PC-3 (cell line): ENCODE measurements at places on chromosomes 7 and 10. TPM values are rescaled to one million over a fixed set of nuclear protein-coding genes. Genes with fewer than 3 reads are reported as not detected.

DNA sequence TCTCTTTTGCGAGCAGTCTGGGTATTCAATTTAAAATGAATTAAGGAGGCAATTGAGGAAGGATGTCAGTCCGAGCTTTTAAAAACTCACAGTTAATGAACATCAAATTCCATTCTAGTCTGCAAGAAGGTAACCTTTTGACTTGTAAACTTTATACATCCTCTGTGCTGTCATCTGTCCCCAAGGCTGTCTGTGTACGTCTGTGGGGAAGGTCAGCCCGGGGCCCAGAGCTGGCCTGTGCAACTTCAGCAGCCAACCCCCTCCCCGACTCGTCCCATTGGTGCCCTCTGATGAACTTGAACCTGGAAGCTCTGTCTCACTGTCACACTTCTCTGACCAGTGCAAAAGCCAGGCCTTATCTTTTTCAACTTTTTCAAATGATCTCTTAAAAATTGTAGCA is 80.3 kb downstream of the CCDC3 start:
- no peaks in the 10 kb centered on the region for H3K36me3 ChIP-seq
- no peak overlapping the region for H3K4me3 ChIP-seq
- H3K27me3 ChIP-seq, result no peaks in the 10 kb centered on the region
- H3K27ac ChIP-seq, result no peak overlapping the region

DNA sequence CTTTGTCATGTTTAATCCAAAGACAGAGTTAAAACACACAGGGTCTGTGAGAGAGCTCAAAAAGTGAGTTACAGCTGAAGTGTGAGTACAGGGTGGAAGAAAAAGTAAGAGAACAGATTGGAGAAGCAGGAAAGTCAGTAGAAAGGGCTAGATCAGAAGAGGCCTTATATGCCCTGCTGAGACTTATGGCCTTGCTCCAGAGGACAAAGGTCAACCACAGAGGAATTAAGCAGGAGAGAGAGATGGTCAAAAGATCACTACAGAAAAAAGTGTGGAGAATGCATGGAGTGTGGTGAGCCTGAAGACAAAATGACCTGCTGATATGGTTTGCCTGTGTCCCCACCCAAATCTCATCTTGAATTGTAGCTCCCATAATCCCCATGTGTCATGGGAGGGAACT is 213.8 kb downstream of the NEBL start:
- no peak overlapping the region for H3K4me3 ChIP-seq
- H3K36me3 ChIP-seq, result no peaks in the 10 kb centered on the region
- DNase-seq, result no peak
- H3K4me1 ChIP-seq, result no peaks in the 10 kb centered on the region
- H3K27me3 ChIP-seq, result no peaks in the 10 kb centered on the region
- H3K27ac ChIP-seq, result no peak overlapping the region

- no peaks in the 10 kb centered on the region for H3K27me3 ChIP-seq
- no peaks in the 10 kb centered on the region for H3K36me3 ChIP-seq
- H3K27ac ChIP-seq, result no peak overlapping the region
- DNase-seq, result no peak
These were observed 57.4 kb downstream of the LAMB4 start for GRCh38 chr7:108072739-108073138.

Gene NAT16
- 0.26 TPM in 1 of 2 replicates, not detected in the other for total RNA-seq

DNA sequence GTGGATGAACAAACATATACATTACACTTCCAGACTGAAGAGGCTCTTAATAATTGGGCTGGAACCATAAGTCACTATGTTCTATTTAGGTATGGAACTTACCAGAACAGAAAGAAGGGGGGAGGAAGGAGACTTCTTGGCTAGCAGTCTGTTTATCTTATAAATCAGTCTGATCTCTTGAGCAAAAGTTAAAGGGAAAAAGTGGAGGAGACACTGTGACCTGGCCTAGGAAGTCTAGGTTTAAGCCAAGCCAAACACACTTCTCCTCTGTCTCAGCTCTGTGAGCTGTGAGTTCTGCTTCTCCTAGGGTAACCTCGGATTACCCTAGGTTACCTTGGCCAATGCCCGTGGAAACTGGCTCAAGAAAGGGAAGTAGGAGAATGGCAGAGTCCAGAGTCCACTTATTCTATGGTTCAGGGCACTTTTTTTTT is 95.2 kb downstream of the PFKFB3 start:
- peaks cover 29% of the 10 kb centered on the region for H3K4me1 ChIP-seq
- no peak overlapping the region for H3K4me3 ChIP-seq
- DNase-seq, result peak; percentile 36
- H3K27me3 ChIP-seq, result no peaks in the 10 kb centered on the region

- no peaks in the 10 kb centered on the region for H3K27me3 ChIP-seq
- H3K4me1 ChIP-seq, result no peaks in the 10 kb centered on the region
- no peak for DNase-seq
These were observed 166.5 kb downstream of the KCNMA1 start for GRCh38 chr10:77471069-77471536.

GRCh38 chr7:3914051-3914775 is 613.2 kb downstream of the SDK1 start:
- H3K27ac ChIP-seq, result no peak overlapping the region
- H3K27me3 ChIP-seq, result no peaks in the 10 kb centered on the region
- H3K4me1 ChIP-seq, result peaks cover 39% of the 10 kb centered on the region
- no peaks in the 10 kb centered on the region for H3K36me3 ChIP-seq

GRCh38 chr7:96663457-96663856 is 46.2 kb downstream of the SEM1 start:
- no peak overlapping the region for H3K4me3 ChIP-seq
- H3K4me1 ChIP-seq, result no peaks in the 10 kb centered on the region
- H3K27me3 ChIP-seq, result no peaks in the 10 kb centered on the region
- no peak for DNase-seq
- H3K36me3 ChIP-seq, result no peaks in the 10 kb centered on the region

- no peaks in the 10 kb centered on the region for H3K36me3 ChIP-seq
- DNase-seq, result no peak
- no peak overlapping the region for H3K4me3 ChIP-seq
- H3K27ac ChIP-seq, result no peak overlapping the region
- H3K4me1 ChIP-seq, result no peaks in the 10 kb centered on the region
- peaks cover 24% of the 10 kb centered on the region for H3K27me3 ChIP-seq
These were observed 205.4 kb upstream of the C7orf33 start for GRCh38 chr7:148385009-148385682.

GRCh38 chr7:100865372-100865911 is 1.7 kb upstream of the TRIP6 start:
- H3K4me1 ChIP-seq, result peaks cover 34% of the 10 kb centered on the region
- H3K4me3 ChIP-seq, result peak overlapping the region; percentile 55
- peaks cover 11% of the 10 kb centered on the region for H3K36me3 ChIP-seq

Gene LLCFC1
- total RNA-seq, result not detected in 2 replicates

Gene ANXA8L1
- not detected in 2 replicates for total RNA-seq

Gene OGDH
- total RNA-seq, result 66.2 and 67.2 TPM in 2 replicates

DNA sequence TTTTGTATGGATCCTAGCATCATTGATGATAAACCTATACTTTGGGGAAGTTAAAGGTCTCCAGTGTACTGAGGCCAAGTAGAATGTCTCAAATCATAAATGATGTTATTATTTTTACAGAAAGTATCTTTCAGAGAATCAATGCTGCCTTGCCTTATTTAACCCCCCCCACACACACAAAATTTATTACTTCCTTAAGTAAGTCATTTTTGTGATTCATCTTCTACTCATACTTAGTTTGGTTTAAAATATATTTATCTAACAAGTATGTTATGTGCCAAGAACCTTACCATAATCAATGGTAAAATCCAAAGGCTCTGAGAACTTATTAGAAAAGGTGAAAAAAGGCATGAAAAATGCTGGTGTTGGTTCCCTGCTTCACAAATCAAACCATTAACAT is 18.8 kb upstream of the CLDN12 start:
- H3K4me1 ChIP-seq, result peaks cover 56% of the 10 kb centered on the region
- peak overlapping the region; percentile 83 for H3K27ac ChIP-seq
- peaks cover 33% of the 10 kb centered on the region for H3K36me3 ChIP-seq
- peak; percentile 74 for DNase-seq
- H3K27me3 ChIP-seq, result no peaks in the 10 kb centered on the region
- H3K4me3 ChIP-seq, result peak overlapping the region; percentile 36

DNA sequence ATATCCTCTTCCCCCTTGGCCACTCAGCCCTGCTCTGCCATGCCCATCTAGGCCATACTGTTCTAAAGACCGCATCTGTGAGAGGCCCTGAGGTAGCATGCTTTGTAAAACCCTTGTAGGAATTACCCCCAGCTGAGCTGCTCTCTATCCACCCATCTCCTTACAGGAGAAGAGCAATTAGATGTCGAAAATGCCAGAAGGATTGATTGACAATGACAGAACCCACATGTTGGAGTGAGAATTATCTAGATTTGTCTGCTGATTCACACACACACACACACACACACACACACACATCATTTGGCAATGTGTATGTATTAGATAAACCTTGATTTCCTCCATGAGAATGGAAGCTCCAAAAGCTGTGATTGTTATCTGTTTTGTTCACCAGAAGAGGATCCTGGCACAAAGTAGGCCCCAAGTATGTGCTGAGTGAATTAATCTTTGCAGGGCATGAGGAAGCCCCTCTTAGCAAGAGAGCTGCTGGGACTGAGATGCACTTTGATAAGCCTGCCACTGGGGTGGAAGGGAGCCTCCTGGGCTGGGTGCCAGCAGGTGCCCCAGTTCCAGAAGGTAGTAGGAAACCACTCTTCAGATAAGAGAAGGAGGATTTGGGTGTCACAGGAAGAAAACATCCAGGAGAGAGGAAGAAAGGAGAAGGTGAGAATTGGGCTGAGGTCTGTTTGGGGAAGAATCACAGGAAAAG is 187.5 kb upstream of the ADO start:
- no peaks in the 10 kb centered on the region for H3K27me3 ChIP-seq
- no peaks in the 10 kb centered on the region for H3K36me3 ChIP-seq
- peaks cover 49% of the 10 kb centered on the region for H3K4me1 ChIP-seq
- no peak overlapping the region for H3K4me3 ChIP-seq

DNA sequence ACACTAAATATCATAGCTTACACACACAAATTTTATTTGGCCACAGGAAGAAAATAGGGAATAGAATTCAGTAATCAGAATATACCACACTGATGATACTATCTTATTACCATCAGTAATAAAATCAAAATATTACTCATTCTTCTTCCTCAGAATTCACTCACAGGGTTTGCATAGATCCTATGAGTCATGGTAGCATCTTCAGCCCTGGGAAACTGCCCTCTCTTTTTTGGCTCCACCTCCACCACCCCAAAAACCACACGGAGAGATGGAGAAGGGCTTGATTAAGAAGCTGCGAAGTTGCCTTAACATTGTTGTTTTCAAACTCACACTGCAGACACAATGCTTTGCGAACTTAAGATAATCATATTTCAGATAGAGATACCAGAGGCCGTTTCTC is 154.1 kb upstream of the AHR start:
- no peaks in the 10 kb centered on the region for H3K36me3 ChIP-seq
- peaks cover 67% of the 10 kb centered on the region for H3K4me1 ChIP-seq
- peak overlapping the region; percentile 95 for H3K27ac ChIP-seq
- peak overlapping the region; percentile 2; the same call in 1 of the 2 replicates for H3K4me3 ChIP-seq

GRCh38 chr7:129684777-129685176 is 73.3 kb downstream of the NRF1 start:
- no peak overlapping the region for H3K27ac ChIP-seq
- H3K36me3 ChIP-seq, result peaks cover 5% of the 10 kb centered on the region; the same call in 1 of the 2 replicates
- peaks cover 6% of the 10 kb centered on the region for H3K4me1 ChIP-seq
- no peak overlapping the region for H3K4me3 ChIP-seq
- no peak for DNase-seq
- H3K27me3 ChIP-seq, result no peaks in the 10 kb centered on the region

DNA sequence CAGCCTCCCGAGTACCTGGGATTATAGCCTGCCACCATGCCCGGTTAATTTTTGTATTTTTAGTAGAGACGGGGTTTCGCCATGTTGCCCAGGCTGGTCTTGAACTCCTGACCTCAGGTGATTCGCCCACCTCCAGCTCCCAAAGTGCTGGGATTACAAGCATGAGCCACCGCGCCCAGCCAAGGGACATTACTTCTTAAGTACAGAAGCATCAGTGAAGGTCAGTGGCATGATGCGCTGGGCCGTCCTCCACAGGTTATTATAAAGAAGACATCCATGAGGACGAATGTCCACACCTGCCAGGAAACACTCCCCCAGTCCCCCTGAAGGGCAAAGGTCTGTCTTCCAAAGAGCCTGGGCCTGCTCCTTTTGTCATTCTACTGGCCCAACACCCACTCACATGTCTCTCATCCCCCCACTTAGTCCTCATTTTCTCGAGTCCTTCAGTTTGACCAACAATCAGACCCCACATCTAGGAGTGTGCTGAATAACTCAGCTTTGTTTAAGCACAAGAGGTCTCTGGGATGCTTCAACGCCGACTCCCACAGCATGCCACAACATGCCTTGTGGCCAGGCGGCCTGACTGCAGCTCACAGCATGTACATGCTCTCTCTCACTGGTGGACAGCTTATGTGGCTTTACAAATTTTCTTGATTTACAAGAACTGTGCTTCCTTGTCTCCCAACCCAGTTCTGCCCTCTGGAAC is 73.0 kb downstream of the CTBP2 start:
- no peaks in the 10 kb centered on the region for H3K27me3 ChIP-seq
- peaks cover 28% of the 10 kb centered on the region for H3K4me1 ChIP-seq
- no peak overlapping the region for H3K27ac ChIP-seq

DNA sequence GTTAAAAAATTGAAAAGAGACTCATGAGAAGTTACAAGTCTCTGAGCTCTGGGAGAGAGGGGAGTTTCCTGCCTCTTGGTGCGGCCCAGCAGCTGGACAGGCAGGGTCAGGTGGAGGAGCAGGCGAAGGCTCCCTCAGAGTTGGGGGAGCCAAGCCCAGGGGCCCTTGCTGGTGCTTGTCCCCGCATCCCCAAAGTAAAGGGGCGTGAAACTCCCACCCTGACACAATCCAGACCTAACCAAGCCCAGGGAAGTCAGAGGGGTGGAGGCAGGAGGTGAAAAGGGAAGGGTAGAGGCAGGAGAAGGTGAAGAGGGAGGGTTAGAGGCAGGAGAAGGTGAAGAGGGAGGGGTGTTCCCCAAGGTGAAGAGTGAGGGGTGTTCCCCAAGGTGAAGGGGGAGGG is 322.8 kb downstream of the GLRX3 start:
- H3K27ac ChIP-seq, result no peak overlapping the region
- H3K36me3 ChIP-seq, result no peaks in the 10 kb centered on the region
- no peaks in the 10 kb centered on the region for H3K4me1 ChIP-seq
- DNase-seq, result no peak
- H3K27me3 ChIP-seq, result no peaks in the 10 kb centered on the region
- no peak overlapping the region for H3K4me3 ChIP-seq

Gene TMEM236
- total RNA-seq, result 0.04 TPM in 1 of 2 replicates, not detected in the other

DNA sequence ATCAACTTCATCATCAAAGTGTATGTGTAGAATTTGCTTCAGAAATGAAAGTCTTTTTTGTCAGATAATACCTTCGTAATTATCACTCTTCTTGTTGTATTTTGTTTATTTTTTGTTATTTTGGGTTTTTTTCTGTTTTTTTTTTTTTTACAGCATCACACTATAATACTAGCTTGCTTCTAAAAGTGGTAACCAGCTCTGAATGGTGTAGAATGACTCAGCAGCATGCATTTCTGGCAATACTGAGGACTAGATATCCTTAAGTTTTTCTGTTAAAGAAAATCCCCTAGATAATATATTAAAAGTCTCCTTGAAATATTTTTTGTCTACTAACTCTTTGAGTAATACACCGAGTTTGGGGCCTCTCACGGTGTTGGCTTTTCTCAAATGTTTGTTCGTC is 109.1 kb downstream of the LMBR1 start:
- no peaks in the 10 kb centered on the region for H3K4me1 ChIP-seq
- H3K36me3 ChIP-seq, result no peaks in the 10 kb centered on the region
- DNase-seq, result no peak

DNA sequence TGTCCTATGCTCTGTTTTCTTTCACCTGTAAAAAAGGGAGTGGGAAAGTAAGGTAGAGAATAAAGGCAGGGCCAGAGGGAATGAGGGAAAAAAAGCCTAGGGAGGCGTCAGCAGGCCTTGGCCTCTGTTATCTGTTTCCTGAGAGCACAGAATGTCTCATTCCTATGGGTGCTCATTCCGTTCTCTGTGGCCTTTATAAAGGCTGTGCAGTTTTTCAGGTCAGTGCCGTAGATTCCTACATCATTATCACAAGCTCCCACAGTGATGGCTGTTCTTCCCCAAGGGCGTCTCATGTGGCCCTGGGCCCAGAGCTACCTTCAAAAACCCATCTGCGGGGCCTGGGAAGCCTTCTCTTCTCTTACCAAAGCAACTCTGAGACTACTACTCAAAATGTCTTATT is 16.7 kb upstream of the AKR1B10 start:
- no peak overlapping the region for H3K27ac ChIP-seq
- no peak overlapping the region for H3K4me3 ChIP-seq
- DNase-seq, result no peak
